ENCODE measurements at places on chromosomes 16 and 17.

DNA sequence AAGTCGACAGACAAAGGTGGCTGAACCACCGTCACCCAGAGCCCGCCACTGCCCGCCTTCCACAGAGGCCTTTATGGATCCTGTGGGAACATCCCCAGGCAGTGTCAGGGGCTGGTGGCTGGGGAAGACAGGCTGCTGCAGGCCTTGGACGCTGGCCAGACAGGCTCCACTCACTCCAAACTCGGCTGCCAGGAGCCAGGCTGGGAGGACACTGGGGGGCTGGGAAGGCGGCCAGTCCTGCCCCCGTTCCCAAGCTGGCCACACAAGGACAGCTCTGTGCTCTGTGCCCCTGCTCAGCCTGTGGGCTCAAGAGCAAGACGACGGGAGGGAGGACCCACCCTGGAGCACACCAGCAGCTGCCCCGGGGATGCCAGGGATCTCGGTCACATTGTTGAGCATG is 7.6 kb upstream of the LCAT start:
- peak; percentile 87 for DNase-seq

DNA sequence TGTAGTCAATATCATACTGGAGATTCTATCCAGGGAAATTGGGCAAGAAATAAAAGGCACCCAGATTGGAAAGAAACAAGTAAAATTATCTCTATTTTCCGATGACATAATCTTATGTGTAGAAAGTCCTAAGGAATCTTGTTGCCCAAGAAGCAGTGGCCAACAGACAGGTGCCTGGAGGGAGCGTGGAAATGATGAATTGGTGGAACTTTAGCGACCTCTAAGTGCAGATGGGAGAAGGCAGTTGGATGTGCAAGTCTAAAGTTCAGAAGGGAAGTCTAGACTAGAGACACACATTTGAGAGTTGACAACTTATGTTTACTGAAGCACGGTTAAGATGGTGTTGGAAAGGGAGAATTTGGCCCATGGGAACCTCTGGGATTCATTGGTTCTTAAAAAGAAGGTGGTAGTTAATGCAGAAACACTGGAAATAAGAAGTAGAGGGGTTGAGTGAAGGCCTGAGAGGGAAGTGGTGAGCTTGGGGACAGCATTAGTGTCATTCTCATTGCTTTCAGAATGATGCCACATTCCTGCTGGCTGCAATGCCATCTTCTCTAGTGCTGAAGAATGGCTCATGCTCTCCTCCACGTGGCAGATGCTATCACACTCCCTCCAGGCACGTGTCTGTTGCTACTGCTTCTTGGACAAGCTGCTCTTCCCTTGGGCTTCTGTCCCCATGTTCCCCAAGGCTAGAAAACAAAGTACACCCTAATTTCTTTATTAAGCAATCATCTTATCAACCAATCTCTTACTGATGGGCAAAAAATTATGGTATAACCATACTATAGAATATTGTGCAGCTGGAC is 24.0 kb downstream of the TAT start:
- DNase-seq, result no peak

- DNase-seq, result peak; percentile 74
These were observed 35.1 kb upstream of the CDRT4 start for GRCh38 chr17:15502369-15503112.

DNA sequence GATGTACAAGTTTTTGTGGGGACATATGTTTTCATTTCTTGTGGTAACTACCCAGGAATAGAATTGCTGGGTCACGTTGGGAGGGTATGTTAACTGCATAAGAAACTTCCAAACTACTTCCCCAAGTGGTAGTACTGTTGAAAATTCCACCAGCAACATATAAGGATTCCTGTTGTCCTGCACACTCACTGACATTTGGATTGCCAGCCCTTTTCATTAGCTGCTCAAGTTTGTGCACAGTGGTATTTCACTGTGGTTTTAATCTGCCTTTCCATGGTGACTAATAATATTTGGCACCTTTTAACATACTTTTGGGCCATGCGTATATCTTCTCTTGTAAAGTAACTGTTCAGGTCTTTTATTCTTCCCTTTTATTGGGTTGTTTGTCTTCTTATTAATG is 103.3 kb downstream of the GNAO1 start:
- DNase-seq, result no peak

DNA sequence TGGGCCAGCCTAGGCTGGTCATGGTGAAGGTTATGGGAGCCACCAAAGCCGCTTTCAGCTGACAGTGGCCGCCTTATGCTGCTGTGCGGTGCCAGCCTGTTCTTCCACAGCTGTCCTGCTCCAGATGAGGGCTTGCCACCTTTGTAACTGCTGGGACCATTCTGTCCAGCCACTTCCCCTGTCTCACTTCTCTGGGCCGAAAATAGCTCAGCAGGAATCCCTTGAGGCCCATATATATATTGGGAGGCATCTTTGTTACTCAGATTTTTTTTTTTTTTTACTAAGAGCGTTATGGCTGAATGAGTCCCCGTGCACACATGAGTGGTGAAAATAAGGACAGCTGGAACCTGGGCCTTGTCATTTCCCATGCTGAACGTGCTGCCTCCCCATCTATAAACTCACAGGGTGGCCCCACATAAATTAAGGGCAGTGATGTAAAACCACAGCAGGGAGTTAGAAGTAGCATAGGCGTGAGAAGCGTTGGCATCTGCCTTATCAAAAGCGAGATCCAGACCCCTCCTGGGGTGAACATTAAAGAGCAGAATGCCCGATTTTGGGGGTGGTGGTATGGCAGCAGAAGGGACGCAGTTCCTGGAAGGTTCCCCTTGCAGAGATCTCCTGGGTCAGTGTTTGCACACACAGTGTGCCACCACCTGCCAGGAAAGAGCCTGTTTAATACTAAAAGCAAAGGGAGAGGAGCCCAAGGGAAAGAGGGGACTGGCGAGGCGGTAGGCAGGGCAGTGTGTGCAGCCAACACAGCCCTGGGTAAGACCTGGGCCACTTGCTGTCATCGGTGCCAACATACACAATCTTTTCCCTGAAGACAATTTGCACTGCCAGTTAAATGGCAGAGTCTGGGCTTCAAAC is 57.8 kb downstream of the USP43 start:
- no peak for DNase-seq

GRCh38 chr16:87474566-87474996 is 18.2 kb downstream of the ZCCHC14 start:
- DNase-seq, result no peak

- DNase-seq, result no peak
These were observed 300.6 kb downstream of the SOX9 start for GRCh38 chr17:72421128-72422092.

DNA sequence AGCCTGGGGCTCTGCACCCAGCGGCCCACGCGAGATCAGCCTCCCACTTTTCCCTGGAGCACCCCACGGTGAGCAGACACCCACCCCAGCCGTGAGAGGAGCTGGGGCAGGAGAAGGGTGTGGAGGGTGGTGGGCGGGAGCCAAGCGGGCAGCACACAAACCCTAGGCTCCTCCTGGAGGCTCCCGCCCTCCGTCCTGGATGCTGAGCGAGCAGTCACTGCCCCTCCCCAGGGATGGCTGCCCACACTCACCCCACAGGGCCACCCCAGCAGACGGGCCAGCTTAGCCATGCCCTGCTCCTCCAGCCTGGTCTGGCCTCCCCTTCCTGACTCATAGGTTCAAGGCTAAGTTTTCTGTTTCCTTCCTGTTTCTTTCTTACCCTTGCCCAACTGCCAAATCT is 15.7 kb upstream of the ABCC3 start:
- DNase-seq, result no peak

- DNase-seq, result no peak
These were observed 232.0 kb downstream of the ENGASE start for GRCh38 chr17:79306424-79307318.

DNA sequence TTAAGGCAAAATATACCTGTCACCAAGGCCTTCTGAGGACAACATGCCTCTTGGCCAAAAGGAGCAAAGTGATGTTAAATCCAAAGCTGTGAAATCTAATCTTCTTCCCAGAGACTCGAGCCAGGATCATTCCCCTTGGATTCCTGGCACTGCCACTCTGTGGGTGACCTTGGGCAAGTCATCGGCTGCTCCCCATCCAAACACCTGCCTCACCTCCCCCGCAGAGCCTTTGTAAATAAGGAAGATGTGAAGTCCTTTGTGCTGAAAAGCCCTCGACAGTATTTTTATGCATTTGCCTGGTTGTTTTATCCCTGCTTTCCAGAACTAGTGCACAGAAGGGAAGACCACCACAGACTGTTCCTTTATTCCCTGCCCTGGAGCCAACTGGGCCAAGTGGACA is 5.4 kb upstream of the CEP295NL start:
- no peak for DNase-seq

- no peak for DNase-seq
These were observed 32.1 kb downstream of the DNAH17 start for GRCh38 chr17:78544881-78545755.

DNA sequence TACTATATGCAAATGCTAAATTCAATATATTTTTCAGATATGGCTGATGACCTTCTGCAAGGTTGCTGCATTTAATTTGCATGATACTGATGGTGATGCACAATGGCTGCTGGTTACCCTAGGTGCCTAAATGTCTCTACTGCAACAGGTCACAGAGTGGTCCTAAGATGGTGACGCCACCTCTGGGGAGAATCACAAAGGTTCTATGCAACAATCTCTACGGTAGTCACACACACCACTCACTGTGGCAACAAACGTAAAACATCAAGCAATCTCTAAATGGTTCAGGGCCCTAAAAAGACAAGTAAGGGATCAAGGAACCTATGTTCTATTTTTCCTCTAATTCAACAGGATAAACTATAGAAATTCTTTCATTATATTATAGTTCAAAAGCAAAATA is 293.3 kb downstream of the CEP112 start:
- no peak for DNase-seq

GRCh38 chr17:80125656-80126448 is 21.1 kb downstream of the EIF4A3 start:
- DNase-seq, result no peak

DNA sequence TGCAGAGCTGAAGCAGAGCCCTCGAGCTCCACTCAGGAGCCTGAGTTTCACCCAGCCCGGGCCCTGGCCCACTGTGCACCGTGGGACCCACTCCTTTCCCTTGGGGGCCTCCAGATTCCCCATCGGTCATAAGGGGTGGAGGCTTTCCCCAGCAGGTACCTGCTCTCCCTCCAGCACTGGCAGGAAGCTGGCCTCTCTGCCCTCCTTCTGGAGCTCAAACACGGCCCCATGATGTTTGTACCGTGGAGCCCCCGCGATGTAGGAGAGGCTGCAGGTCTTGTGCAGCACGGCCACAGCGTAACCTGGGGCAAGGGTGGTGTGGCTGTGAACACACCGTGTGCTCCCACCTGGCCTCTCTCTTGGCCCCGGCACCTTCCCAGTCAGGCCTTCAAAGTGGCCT is 29.9 kb downstream of the HASPIN start:
- no peak for DNase-seq

- DNase-seq, result no peak
These were observed 154.1 kb upstream of the RPL38 start for GRCh38 chr17:74049167-74049966.
